ENCODE measurements at places on chromosomes 5 and 9. TPM values are rescaled to one million over a fixed set of nuclear protein-coding genes. Genes with fewer than 3 reads are reported as not detected.

DNA sequence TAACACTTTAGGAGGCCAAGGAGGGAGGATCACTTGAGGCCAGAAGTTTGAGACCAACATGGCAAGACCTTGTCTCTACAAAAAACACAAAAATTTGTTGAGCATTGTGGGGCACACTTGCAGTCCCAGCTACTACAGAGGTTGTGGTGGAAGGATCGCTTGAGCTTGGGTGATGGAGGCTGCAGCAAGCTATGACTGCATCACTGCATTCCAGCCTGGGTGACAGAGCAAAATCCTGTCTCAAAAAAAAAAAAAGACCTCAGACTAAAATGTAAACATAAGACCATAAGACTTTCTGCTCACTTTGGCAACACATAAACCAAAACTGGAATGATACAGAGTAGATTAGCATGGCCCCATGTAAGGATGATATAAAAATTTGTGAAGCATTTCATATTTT lies 24.6 kb upstream of the NANS start:
- H3K27ac ChIP-seq, result no peak overlapping the region
- no peak overlapping the region for H3K4me3 ChIP-seq
- H3K27me3 ChIP-seq, result no peaks in the 10 kb centered on the region
- DNase-seq, result no peak
- H3K36me3 ChIP-seq, result no peaks in the 10 kb centered on the region
- H3K4me1 ChIP-seq, result peaks cover 10% of the 10 kb centered on the region

DNA sequence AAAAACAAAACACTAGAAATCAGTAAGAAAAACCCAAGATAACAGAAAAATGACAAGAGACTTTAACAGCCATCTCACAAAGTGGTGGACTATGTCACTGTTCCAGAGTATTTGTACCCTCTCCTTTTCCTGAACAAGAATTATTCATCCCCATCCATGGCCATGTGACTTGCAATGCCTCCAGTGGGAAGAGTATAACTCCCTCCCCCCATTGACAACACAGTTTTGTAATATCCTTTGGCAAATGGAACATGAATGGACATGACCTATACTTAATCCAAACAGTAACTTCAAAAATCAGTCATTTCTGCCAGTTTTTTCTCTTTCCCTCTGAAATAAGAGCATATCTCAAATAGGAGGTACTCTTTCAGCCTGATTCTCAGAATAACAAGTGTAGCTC lies 33.9 kb downstream of the PTBP3 start:
- no peak overlapping the region for H3K27ac ChIP-seq
- peaks cover 13% of the 10 kb centered on the region for H3K4me1 ChIP-seq
- H3K4me3 ChIP-seq, result no peak overlapping the region

GRCh38 chr9:114538241-114538640 lies 33.0 kb upstream of the WHRN start:
- no peaks in the 10 kb centered on the region for H3K4me1 ChIP-seq
- no peak overlapping the region for H3K4me3 ChIP-seq
- peak; percentile 37 for DNase-seq
- no peak overlapping the region for H3K27ac ChIP-seq
- no peaks in the 10 kb centered on the region for H3K36me3 ChIP-seq
- H3K27me3 ChIP-seq, result no peaks in the 10 kb centered on the region

- H3K4me3 ChIP-seq, result no peak overlapping the region
- H3K27me3 ChIP-seq, result peaks cover 9% of the 10 kb centered on the region
- no peak for DNase-seq
- H3K36me3 ChIP-seq, result no peaks in the 10 kb centered on the region
- H3K27ac ChIP-seq, result no peak overlapping the region
Observed at GRCh38 chr9:81499021-81499454, 190.3 kb downstream of the TLE1 start.

DNA sequence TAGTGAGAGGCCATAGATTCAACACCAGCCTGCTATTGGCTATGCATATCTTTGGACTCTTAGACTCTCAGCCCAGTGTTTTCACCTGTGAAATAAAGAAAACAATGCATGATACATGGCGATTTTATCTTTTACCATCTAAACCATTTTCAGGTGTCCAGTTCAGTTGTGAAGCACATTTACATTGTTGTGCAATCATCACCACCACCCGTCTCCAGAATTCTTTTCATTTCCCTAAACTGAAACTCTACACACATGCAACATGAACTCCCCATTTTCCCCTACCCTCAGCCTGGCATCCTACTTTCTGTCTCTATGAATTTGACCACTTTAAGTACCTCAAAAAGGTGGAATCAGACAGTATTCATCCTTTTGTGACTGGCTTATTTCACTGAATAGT lies 420.6 kb downstream of the MED10 start:
- no peaks in the 10 kb centered on the region for H3K36me3 ChIP-seq
- peaks cover 10% of the 10 kb centered on the region for H3K4me1 ChIP-seq
- DNase-seq, result no peak
- H3K27me3 ChIP-seq, result no peaks in the 10 kb centered on the region
- no peak overlapping the region for H3K4me3 ChIP-seq

DNA sequence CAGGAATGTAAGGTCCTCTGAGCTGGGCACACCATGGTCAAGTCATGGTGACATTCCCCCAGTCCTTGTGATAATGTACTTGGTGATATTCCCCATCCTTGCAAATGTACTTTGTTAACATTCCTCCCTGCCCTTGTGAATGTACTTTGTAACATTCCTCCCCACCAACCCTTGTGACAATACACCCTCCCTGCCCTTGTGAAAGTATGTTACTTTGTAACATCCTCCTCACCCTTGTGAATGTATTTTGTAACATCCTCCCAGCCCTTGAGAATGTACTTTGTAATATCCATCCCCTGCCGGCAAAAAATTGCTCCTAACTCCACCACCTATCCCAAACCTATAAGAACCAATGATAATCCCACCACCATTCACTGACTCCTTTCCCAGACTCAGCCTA lies 53.3 kb downstream of the RAPGEF6 start:
- peaks cover 7% of the 10 kb centered on the region for H3K4me1 ChIP-seq
- DNase-seq, result peak; percentile 39
- H3K27me3 ChIP-seq, result no peaks in the 10 kb centered on the region
- H3K4me3 ChIP-seq, result no peak overlapping the region
- no peak overlapping the region for H3K27ac ChIP-seq

DNA sequence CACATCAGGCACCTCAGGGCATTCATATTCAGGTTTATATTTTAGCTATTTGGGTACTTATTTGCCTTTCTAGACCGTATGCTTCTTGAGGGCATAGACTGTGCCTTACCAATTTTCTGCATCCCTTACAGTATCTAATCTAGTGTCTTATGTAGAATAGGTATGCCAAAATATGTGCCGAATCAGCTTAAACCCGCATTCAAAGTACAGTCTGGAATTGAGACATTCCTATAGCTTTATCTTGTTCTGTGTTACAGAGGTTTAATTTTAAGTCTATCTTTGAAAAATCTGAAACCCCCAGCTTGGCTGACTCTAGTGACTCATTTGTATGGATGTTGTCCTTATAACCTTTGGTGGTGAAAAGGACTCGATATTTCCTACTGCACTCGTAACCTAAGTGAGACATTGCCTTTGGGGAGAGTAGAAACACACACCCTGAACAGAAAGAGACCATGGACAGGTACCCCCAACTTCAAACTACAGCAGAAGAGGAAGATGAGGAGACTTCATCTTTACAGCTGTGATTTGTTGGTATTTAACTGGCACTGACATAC lies 27.0 kb upstream of the TMOD1 start:
- no peaks in the 10 kb centered on the region for H3K27me3 ChIP-seq
- H3K4me3 ChIP-seq, result no peak overlapping the region
- H3K4me1 ChIP-seq, result peaks cover 8% of the 10 kb centered on the region

DNA sequence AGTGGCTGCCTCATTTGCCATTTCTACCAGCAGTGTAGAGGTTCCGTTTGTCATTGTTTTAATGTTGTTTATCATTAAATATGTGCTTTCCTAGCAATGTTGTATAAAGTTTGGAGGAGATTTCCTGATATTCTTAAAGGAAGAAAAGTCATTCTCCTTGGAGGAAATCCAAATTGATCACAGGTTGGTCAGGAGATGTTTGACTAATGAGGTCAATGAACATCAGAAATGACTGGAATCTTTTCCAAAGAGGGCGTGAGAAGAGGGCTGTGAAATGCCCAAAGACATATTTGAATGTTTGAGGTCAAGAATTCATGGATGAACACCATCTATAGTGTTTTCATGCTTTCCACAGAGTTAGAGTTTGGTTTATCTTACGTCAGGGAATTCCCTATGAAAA lies 471.3 kb downstream of the MAT2B start:
- H3K4me1 ChIP-seq, result no peaks in the 10 kb centered on the region
- no peak for DNase-seq
- H3K27me3 ChIP-seq, result no peaks in the 10 kb centered on the region
- no peak overlapping the region for H3K27ac ChIP-seq

DNA sequence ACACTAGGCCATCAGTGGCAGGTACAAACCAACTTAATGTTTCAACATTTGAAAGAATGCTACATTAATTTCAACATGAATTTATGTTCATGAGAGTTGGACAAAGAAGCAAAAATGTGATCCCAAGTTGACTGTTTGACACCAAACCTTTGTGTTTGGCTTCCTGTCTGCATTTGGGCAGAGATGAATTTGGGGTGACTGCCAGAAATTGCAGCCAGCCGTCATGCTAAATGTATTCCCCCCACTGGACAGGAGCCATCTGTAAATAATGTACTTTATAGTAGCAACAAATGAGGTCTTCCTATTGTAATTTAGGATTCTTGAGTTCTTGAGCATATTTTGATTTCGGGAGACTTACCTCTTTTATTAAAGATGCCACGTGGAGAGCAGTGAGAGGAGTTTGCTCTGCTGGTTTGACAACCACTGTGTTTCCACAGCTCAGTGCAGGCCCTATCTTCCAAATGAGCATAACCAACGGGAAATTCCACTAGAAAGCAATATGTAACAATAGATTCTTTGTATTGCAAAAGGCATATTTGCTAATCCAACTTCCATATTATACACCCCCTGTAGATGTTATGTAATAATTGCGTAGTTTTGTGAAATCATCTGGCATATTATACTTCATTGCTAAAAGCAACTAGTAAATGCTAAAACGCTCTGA lies 27.6 kb downstream of the ALDH1A1 start:
- peak overlapping the region; percentile 36 for H3K27ac ChIP-seq
- peak; percentile 79 for DNase-seq
- peaks cover 20% of the 10 kb centered on the region for H3K4me1 ChIP-seq
- H3K36me3 ChIP-seq, result peaks cover 81% of the 10 kb centered on the region

- DNase-seq, result no peak
- no peaks in the 10 kb centered on the region for H3K27me3 ChIP-seq
- H3K27ac ChIP-seq, result no peak overlapping the region
- no peaks in the 10 kb centered on the region for H3K36me3 ChIP-seq
Observed at GRCh38 chr5:53922508-53923498, 362.4 kb downstream of the NDUFS4 start.

DNA sequence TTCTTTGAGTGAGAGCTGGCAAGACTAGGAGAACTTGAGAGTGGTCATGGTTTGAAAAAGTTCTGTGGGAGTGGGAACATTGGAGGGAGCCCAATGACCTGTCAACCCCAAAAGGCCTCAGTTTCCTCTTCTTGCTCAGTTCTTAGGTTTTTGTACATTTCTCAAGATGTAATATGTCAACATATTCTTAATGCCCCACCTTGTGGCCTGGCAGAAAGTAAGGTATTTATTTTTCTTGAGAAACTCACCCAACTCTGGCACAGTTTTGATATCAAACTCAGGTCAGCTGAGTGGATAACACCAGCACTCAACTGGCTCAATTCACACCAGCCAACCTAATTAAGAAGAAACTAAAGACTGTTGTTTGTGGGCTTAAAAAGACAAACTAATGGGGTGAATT lies 123.0 kb upstream of the SLC27A6 start:
- H3K4me3 ChIP-seq, result no peak overlapping the region
- no peak for DNase-seq
- H3K36me3 ChIP-seq, result no peaks in the 10 kb centered on the region
- no peak overlapping the region for H3K27ac ChIP-seq
- H3K27me3 ChIP-seq, result no peaks in the 10 kb centered on the region

- no peak for DNase-seq
- peaks cover 2% of the 10 kb centered on the region for H3K27me3 ChIP-seq
Observed at GRCh38 chr5:72569408-72569944, 62.3 kb upstream of the ZNF366 start.

- H3K4me1 ChIP-seq, result no peaks in the 10 kb centered on the region
- no peak for DNase-seq
- H3K4me3 ChIP-seq, result no peak overlapping the region
- H3K27ac ChIP-seq, result no peak overlapping the region
- H3K36me3 ChIP-seq, result no peaks in the 10 kb centered on the region
- no peaks in the 10 kb centered on the region for H3K27me3 ChIP-seq
Observed at GRCh38 chr5:38370358-38371100, 112.2 kb downstream of the EGFLAM start.

GRCh38 chr5:115463983-115464382 lies 80.6 kb downstream of the FEM1C start:
- no peaks in the 10 kb centered on the region for H3K36me3 ChIP-seq
- no peak overlapping the region for H3K27ac ChIP-seq
- H3K4me3 ChIP-seq, result no peak overlapping the region
- H3K27me3 ChIP-seq, result no peaks in the 10 kb centered on the region

- no peaks in the 10 kb centered on the region for H3K36me3 ChIP-seq
- H3K27ac ChIP-seq, result no peak overlapping the region
- H3K4me3 ChIP-seq, result no peak overlapping the region
Observed at GRCh38 chr5:85140471-85140870, 755.8 kb upstream of the EDIL3 start.

DNA sequence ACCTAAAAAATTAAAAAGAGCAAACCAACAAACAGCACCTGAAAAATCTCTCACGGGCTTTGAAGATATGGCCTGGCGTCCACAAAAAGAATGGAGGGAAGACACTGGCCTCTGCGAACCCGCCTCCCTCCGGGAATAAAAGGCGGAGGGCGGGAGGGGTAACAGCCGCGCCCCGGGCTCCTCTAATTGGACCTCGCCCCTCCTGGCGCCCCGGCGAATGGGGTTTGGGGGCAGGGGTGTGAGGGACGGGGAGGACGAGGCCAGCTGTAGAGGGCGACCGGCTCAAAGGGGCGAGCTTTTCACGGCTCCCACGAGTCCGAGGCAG lies 753 bp downstream of the FANCC start:
- H3K4me1 ChIP-seq, result peaks cover 69% of the 10 kb centered on the region
- H3K27ac ChIP-seq, result peak overlapping the region; percentile 100
- DNase-seq, result peak; percentile 78

- no peak overlapping the region for H3K27ac ChIP-seq
- H3K27me3 ChIP-seq, result no peaks in the 10 kb centered on the region
- no peak overlapping the region for H3K4me3 ChIP-seq
Observed at GRCh38 chr9:3784641-3785040, 258.8 kb upstream of the RFX3 start.

GRCh38 chr5:132506094-132506692 lies 15.6 kb upstream of the IRF1 start:
- H3K4me3 ChIP-seq, result no peak overlapping the region
- H3K36me3 ChIP-seq, result no peaks in the 10 kb centered on the region
- DNase-seq, result peak; percentile 41
- no peaks in the 10 kb centered on the region for H3K27me3 ChIP-seq

Gene GMCL2
- not detected for total RNA-seq

Gene PCA3
- not detected for total RNA-seq

Gene TMEM38B
- total RNA-seq, result 26.0 TPM

Gene GPSM1
- total RNA-seq, result 0.59 TPM

Gene SEMA6A
- 2.9 TPM for total RNA-seq

Gene PCDHGC4
- not detected for total RNA-seq

Gene SLC6A3
- total RNA-seq, result not detected

Gene GRXCR2
- not detected for total RNA-seq

Gene ADRB2
- not detected for total RNA-seq

Gene ITGA2
- total RNA-seq, result 15.8 TPM

Gene NR5A1
- total RNA-seq, result 38.8 TPM

Gene ADAMTS16
- total RNA-seq, result 0.07 TPM

Gene GABRB2
- total RNA-seq, result not detected

All from HepG2 (cell line).